Type B pancreatic cell (in vitro differentiated cells): ENCODE measurements at places on chromosomes 16 and 17. TPM values are rescaled to one million over a fixed set of nuclear protein-coding genes. Genes with fewer than 3 reads are reported as not detected.

CDH13 gene
- total RNA-seq, result 3.1 and 46.4 TPM in 2 replicates

PGAP6 gene
- total RNA-seq, result 56.0 and 71.1 TPM in 2 replicates

EFCAB5 gene
- total RNA-seq, result 0.29 and 0.43 TPM in 2 replicates

CCL7 gene
- not detected in 2 replicates for total RNA-seq

USP43 gene
- 6.6 and 16.9 TPM in 2 replicates for total RNA-seq

SEC14L5 gene
- 0.71 and 0.92 TPM in 2 replicates for total RNA-seq

CLDN6 gene
- 98.9 and 243 TPM in 2 replicates for total RNA-seq

DRC7 gene
- 0.69 and 7.4 TPM in 2 replicates for total RNA-seq

ITGAL gene
- total RNA-seq, result 0.33 and 0.48 TPM in 2 replicates

FZD2 gene
- 3.6 and 54.4 TPM in 2 replicates for total RNA-seq

AIPL1 gene
- total RNA-seq, result not detected in 2 replicates

NCOR1 gene
- 122 and 133 TPM in 2 replicates for total RNA-seq

TXNDC11 gene
- total RNA-seq, result 26.7 and 39.0 TPM in 2 replicates

TP53TG3B gene
- total RNA-seq, result not detected in 2 replicates

SCARF1 gene
- 0.97 and 1.3 TPM in 2 replicates for total RNA-seq

CTU2 gene
- 25.1 and 27.1 TPM in 2 replicates for total RNA-seq

TEKT5 gene
- 0.41 and 0.52 TPM in 2 replicates for total RNA-seq

SLC35G6 gene
- not detected in 2 replicates for total RNA-seq

NBR1 gene
- total RNA-seq, result 60.8 and 65.9 TPM in 2 replicates

PRR35 gene
- 0.12 TPM in 2 replicates for total RNA-seq

TEX14 gene
- 0.17 and 0.34 TPM in 2 replicates for total RNA-seq

NXPH3 gene
- 0.45 and 0.46 TPM in 2 replicates for total RNA-seq

CES1 gene
- total RNA-seq, result 2.1 and 3.9 TPM in 2 replicates
